Neuronal stem cell (in vitro differentiated cells): ENCODE measurements at places on chromosomes 4 and X.

- no peak for DNase-seq
Observed at GRCh38 chr4:89823416-89823815, 13.5 kb downstream of the SNCA start.

DNA sequence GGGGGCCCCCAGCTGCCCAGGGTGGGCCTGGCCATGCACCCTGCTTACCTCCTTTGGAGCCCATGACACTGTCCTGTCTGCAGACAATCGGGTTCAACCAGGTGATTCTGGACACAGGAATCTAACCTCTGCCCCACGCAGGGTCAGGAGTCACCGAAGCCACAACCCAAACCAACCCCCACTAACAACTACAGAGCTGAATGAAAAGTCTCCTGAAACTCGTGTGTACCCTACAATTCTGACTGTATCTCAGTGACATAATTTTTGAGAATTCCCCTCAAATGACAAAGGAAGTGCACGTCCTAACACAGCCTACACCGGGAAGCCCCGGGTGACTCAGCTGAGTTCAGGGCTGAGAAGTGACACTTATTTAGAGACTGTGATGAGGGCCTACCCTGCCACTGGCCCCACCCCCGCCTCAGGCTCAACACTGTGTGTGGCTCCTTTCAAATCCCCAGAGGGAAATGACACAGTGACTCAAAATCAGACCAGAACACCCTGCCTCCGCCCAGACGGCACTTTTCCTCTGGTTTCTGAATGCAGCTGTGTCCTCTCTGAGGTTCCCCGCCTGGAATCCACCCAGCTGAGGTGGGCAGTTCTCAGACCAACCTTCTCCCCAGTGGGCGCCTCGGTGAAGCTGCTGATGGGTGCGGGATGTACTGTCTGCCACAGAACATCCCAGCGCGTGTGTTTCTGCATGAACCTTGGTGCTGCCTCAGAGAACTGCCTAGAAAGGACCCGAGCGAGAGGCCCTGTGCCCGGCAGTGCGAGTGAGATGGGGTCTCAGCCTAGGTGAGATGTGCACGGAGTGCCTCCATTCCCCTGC, 9.9 kb downstream of the TNIP2 start:
- no peak for DNase-seq

- DNase-seq = no peak
Observed at GRCh38 chr4:18250564-18250963, 229.0 kb upstream of the LCORL start.

DNA sequence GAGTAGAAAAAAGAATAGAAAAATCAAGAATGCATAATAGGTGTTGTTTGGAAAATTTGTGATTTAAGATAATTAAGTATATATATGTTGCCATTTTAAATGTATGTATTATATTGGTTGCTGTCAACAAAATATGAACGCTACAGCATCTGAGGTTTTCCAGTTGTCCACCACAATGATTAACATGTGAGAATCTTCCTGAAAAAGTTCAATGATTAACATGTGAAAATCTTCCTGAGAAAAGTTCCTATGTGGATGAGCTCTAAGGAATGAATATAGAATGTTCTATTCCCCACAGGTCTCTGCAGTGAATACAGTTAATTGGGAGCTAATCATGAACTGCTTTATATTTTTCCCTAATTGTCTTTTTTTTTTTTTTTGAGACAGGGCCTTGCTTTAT, 214.7 kb downstream of the CBR4 start:
- DNase-seq = no peak

DNA sequence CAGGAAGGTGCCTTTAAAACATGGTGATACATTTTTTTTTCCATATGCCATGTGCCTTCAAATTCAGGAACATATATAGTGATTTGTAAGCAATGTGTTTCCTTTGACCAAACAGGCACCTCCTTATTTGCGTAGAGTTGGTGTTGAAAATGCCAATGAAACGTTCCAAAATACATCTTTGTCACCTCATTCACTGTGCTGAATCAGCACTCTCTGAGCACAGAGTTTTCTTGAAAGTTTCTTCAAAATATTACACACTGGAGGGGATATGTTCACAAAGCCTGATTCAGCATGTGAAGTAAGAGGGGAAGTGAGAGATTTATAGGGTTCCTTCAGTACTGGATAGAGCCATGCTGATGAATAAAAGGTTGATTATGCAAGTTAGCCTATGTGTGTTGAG, 85.7 kb upstream of the PRR32 start:
- no peak for DNase-seq

DNA sequence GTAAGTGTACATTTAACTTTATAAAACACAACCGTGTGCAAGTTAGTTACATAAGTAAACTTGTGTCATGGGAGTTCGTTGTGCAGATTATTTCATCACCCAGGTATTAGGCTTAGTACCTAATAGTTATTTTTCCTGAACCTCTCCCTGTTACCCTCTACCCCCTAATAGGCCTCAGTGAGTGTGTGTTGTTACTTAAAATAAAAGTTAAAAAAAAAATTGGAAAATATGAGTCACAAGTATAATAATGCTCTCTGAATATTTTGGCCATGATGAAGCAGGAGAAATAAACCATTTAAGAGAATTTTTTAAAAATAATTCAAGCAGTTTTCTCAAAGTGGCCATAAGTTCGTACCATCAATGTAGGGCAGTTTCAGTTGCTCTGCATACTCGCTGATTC, 105.1 kb upstream of the GRID2 start:
- no peak for DNase-seq

- no peak for DNase-seq
Observed at GRCh38 chr4:165921546-165921945, 48.5 kb downstream of the TLL1 start.

GRCh38 chrX:36214924-36215323, 295.4 kb downstream of the CFAP47 start:
- no peak for DNase-seq

DNA sequence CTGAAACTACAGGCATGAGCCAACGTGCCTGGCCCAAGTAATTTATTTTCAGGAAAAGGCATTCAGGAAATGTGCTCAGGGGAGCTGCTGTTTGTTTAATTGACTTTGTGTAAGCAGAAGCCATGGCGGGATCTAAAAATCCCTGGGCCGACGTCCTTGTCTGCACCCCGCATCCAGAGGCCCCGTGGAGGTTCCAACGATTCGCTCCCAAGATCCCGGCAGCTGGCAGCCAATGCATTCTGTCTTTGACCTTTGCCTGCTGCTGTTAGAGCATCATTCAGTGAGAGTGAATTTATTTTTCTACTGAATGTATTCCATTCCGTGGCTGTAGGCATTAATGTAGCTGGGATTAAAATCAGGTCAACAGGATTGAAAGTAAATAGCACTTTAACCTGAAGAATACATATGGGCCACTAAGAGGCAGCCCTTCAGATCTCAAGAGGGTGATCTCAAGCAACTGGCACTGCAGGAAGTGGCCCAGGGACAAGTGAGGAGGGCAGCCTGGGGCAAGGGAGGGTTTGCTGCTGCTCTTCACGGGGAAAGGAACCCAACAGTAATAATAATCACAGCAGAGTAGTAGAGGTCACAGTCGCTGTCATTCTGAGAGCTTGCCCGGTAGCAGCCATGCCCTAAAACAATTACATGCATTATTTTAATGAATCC, 75.2 kb downstream of the PSAPL1 start:
- no peak for DNase-seq

GRCh38 chrX:80747832-80748231, 61.8 kb downstream of the BRWD3 start:
- DNase-seq = no peak

DNA sequence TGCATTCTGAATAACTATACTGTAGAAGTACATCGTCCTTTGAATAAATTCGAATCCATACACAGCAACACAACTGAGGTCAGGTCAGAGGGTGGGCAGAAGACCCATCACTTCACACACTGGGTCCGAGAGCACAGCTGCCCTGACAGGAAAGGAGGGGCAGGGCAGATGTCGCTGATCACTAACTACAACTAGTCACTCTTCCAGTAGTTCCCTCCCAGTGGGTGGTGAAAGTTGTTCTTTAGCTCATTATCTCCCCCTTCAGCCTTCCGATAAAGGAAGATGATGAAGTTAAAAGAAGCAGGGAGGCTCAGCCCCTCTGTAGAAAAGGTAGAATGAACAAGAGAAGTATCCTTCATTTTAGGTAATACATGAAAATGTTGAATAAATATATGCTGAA, 278.9 kb downstream of the INPP4B start:
- DNase-seq = peak; percentile 53

- DNase-seq = no peak
Observed at GRCh38 chrX:43065978-43066377, 288.0 kb upstream of the PPP1R2C start.

- no peak for DNase-seq
Observed at GRCh38 chr4:36492041-36492440, 210.6 kb downstream of the DTHD1 start.

- no peak for DNase-seq
Observed at GRCh38 chr4:158821228-158821971, 52.6 kb downstream of the FNIP2 start.

DNA sequence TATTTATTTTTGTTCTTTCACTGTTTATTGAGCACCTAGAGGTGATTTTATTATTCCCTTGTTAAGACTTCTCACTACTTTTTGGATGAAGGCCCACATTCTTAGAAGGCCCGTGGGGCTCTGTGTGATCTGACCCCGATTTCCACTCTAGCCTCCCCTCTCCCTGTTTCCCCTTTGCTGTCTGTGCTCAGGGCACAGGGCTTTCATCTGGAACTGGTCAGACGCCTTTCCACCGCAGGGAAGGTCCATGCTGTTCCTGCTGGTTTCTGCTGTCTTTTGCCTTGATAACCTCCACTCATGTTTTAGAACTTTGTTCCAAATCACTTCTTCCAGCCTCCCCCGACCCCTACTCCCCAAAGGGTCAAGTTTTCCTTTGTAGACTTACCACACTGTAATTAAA, 31.3 kb upstream of the ANAPC4 start:
- no peak for DNase-seq

DNA sequence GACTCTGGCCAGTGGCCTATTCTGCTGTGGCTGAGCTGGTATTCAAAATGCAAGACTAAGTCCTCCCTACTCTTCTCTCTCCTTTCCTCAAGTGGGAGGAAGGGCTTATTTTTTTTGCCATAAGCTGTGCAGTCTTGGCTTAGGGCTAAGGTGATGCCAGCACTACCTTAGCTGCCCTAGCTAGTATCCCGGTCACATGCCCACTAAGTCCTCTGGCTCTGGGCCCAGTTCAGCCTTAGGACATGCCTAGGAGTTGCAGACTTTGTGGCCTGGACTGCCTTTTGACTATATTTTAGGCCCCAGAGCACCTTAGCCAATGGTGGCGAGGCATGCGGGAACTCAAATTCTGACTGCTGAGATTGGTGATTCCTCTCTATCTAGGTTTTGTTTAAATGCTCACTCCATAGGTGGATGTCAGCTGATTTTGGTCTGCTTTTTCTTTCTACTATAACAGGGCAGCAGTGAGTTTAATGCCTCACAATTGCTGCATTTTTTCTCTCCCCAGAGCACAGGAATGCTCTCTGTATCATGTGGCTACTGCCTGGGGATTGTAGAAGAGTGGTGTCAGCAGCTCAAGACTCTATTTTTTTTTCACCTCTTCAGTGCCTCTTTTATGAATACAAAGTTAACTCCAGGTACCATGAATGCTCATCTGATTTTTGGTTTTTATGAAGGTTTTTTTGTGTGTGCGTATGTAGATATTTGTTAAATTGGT, 472.9 kb upstream of the GRID2 start:
- no peak for DNase-seq

DNA sequence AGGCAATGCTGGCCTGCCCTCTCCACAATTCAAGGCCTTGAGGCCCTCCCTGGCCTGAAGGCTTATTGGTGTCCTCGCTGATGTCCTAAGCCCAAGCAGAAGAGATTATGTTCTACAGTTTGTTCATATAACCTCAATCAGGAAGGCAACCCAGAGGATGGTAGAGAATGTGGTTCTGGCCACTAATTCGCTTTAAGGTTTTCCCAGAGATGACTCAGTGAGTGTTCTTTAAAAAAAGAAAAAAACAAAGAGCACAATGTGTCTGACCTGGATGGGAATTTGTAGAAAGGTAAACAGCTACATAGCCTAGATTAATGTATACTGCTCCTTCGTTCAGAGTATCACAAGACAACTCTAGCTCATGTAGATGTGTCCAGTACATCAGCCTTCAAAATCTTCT, 66.0 kb downstream of the MANBA start:
- DNase-seq = no peak

GRCh38 chr4:163071308-163071707, 95.4 kb downstream of the NAF1 start:
- no peak for DNase-seq

DNA sequence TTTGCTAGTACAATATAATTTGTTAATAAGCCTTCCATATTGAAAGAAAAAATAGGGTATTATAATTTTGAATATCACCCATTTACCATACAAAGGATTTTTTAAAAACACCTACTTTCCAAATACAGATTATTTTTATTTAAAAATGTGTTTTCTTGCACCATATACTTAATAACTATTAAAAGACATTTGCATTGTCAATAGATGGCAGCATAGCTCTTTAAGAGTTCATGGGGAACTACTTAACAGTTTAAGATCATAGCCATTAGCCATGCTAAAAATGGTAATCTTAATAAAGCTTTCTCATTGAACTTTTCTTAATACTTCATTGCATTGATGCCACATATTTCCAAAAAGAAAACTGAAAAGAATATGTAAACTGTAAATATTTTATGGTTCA, 1995.9 kb downstream of the C4orf33 start:
- DNase-seq = peak; percentile 24

DNA sequence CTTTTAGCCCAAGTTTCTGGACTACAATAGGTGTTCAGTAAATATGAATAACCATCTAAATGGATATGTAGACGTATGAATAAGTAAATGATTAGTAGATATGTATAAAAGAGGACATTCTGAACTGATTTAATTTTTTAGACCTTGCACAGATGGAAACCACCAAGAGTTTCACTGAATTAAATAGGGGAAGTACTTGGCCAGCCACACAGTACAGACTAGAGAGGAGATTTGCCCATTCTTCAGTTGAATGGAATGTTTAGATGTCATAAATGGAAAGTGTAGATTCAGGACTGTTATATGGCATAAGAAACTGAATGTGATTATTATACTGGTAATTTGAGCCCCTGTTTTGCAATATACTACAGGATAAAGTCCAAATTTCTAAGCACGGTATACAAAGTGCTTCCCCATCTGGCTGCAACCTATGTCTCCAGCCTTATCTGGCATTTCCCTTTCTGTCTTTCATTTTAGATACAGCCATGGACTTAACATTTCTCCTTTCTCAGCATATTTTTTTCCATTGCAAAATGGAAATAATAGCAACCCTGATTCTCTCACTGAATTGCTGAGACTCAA, 137.8 kb upstream of the HS3ST1 start:
- DNase-seq = no peak

GRCh38 chrX:22742174-22742573, 257.6 kb upstream of the DDX53 start:
- DNase-seq = no peak

GRCh38 chrX:96722781-96723180, 38.1 kb downstream of the DIAPH2 start:
- no peak for DNase-seq

- DNase-seq = peak; percentile 88
Observed at GRCh38 chrX:283115-283845, 2.1 kb downstream of the PLCXD1 start.
